T-helper 9 cell (primary cell): ENCODE measurements at places on chromosomes 11 and 22.

GRCh38 chr11:69195824-69196782 is 40.4 kb downstream of the SMIM38 start:
- DNase-seq: no peak

- no peak for DNase-seq
Observed at GRCh38 chr11:97615546-97615945, 1225.7 kb downstream of the JRKL start.

DNA sequence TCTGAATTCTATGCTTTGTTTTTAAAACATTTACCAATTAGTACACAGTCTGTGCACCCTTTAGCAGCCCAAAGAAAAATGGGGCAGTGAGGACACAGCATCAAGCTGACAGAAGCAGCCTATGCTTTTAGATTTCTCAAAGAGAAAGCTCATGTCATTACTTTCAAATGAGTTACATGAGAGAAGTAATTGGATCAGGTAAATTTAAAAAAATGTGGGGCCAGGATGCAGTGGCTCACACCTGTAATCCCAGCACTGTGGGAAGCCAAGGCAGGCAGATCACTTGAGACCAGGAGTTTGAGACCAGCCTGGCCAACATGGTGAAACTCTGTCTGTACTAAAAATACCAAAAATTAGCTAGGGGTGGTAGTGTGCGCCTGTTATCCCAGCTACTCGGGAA is 57.7 kb downstream of the APOL5 start:
- no peak for DNase-seq

- no peak for DNase-seq
Observed at GRCh38 chr11:100638648-100639047, 48.4 kb upstream of the ARHGAP42 start.

GRCh38 chr11:70580036-70580805 is 181.9 kb downstream of the CTTN start:
- no peak for DNase-seq

DNA sequence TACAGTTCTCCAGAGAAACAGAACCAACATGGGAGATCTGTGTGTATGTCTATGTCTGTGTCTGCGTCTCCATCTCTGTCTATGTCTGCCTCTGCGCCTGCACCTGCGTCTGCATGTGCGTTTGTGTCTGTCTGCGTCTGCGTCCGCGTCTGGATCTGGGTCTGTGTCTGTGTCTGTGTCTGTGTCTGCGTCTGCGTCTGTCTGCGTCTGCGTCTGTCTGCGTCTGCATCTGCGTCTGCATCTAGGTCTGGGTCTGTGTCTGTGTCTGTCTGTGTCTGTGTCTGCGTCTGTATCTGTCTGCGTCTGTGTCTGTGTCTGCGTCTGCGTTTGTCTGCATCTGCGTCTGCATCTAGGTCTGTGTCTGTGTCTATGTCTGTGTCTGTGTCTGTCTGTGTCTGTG is 88.4 kb upstream of the SLC22A12 start:
- no peak for DNase-seq

- no peak for DNase-seq
Observed at GRCh38 chr22:30261134-30261533, 5.5 kb downstream of the OSM start.

DNA sequence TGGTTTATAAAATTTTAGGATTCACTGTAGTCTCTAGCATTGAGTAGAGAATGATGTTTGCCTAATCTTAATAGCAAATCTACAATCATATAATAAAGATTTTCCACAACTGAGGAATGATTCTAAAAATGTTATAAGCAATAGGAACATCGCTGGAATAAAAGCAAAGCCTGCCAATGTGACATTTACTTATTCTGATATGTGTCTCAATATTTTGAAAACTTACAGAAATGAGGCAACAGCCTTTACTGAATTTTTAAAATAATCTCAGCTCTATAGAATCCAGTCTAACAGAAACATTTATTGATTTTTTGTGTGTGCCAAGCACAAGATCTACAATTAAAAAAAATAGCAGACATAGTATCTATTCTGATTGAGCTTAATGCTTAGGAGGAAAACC is 303.7 kb upstream of the CCDC179 start:
- DNase-seq: no peak

GRCh38 chr11:111996129-111996528 is 29.1 kb upstream of the DLAT start:
- DNase-seq: no peak

DNA sequence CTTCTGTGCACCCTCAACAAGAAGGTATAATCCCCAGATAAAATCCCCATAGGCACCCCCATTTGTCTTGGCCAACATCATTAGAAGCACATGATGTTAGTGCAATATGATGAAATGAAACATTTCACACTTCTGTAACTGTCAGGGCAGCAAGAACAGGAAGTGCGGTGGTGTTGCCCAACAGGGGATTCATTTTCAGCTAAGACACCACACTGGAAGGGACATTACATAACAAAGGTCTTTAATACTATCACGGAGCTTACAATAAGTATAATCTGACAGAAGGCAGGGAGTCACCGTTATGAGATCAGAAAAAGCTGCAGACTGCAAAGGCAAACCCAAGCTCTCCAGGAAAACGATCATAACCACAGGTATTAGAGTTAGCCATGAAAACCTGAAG is 2.0 kb downstream of the OR52W1 start:
- no peak for DNase-seq

DNA sequence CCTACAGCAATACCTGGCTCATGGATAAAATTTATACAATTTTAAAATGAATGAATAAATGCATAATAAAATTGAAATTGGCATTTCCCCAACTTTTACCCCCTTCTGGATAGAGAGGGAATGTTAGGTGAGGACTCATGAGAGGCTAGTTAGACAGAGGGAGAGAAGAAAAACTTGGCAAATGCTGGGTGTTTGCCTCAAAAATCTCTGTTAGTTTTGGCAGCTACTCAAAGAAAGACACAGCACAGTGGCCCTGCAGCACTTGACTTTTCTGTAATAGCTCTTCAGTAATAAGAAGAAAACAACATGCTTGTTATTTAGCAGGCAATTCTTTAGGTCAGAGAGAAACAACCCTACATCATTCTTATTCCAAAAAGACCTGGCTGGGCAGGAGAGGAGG is 20.7 kb upstream of the IZUMO1R start:
- no peak for DNase-seq

DNA sequence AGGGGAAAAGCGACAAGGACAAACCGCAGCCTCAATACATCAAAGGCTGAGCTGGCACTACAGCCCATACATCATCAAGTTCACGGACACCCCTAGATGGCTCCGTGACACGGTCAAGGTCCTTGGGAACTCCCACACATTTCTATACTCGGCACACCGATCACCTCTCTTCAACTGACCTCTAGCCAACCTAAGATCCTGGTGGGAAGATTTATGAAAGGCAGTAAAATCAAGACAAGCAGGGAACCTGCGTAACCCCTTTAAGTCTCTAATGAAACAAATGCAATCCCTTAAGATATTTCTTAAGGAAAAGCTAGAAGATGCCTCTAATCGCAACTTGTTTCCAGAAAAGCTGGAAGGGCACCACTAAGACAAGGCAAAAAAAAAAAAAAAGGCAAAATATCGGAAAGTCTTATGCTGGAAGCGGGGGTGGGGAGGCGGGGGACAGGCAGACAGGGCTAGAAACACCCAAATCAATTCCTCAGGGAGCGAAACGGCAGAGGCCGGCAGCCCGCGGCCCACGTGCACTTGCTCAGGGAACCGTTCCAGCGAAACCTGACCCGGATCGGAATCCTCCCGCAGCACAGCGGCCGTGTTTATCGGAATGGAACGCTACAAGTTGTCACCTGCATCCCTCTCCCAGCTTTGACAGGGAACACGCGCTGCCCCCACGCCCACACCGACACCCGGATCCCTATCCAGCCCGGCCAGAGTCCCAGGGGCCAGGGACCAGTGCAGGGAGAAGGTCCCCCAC is 1.4 kb downstream of the ARHGAP20 start:
- no peak for DNase-seq

DNA sequence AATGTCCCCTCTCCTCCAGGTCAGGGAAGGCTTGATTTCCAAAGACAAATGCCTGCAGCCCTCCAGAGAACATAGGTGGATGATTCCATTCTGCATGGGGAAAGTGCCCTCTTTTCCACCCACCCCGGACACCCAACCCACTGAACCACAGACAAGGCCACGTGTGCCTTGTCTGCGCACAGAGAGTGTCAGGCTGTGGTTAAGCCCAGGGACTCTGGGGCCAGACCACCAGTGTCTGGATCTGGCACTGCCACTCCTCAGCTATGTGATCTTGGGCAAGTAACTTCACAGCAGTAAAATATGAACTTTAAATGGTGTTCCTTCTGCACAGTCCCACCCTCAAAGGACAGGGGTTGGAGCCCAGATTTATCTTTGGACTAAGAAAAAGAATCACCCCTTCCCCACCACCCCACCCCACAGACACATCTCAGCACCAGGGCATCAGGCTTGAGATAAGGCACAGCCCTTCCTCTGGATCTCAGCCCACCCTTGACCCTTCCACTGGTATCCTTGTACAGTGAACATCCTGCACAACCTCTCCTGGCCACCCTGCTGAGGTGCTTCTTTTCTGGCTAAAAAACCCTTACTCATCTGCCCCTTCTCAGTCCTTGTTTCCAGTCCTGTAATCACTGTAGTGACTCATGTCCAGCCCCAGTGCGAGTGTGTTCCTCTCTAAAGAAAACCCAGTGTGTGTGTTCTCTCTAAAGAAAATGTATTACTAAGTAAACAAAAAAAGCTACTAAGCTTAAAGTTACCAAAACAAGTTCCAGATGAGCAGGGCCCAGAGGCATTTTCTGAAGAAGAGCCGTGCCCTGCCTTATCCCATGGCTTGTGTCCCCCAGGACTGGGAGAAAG is 1.9 kb upstream of the PTGDR2 start:
- no peak for DNase-seq

DNA sequence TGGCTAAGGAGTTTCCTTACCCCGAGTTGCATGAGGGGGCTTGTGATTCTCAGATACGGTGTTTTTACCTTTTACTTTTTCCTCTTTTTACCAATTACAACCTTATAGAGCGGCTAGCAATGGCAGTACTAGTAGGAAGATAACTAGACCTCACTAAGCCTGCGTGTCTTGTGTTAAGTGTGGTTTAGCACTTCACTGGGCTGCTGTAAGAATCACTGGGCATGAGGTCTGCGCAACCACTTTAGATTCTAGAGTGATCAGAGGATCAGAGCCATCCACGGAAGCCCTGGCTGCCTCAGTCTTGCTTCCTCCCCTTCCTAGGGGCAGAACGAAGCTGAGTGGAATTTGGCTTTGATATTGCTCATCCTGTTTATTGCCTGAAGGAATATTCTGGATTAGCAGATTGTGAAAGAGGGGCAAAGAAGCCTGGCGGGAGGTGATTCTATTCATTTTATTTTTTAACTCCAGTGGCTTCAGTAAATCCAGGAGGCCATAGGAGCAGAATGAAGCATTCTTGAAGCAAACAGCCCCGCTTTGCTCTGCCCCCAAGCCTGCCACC is 88.5 kb downstream of the GRAMD1B start:
- DNase-seq: no peak

DNA sequence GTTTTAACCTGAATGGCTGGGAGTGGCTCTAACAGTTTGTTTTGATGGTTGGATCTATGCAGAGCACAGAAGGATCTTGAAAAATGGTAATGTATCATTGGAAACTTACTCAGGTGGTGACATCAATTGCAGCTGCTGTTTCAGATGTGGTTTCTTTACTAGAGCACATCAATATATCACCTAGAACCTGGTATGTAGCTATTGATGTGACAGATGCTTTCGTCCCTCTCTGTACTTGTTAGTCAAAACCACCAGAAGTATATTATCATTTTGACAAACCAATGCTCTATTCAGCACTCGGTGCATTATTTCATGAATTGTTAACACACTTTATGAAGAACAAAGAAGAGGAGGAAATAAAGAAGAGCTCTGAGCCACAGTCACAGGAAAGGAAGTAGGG is 26.6 kb upstream of the SCN3B start:
- no peak for DNase-seq

- no peak for DNase-seq
Observed at GRCh38 chr11:5088556-5088955, 19.2 kb downstream of the OR52E1 start.

- DNase-seq: no peak
Observed at GRCh38 chr22:38925571-38926041, 31.8 kb upstream of the APOBEC3A start.

DNA sequence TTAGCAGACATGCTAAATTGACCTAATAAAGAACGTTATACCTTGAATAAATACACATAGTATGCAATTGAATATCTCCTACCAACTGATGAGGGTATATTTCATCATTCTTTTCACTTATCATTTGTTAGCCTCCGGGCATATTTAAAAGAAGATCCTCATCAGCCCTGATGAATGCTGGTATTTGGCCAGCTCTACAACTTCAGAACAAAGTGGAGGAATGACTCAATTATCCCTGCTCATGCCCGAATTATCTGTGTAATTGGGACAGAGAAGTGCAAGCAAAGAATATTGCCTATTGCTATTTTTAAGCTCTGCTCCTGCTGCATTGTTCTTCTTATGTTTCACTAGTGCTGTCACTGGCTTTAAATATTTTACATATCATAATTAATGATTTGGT is 622.1 kb downstream of the METTL15 start:
- no peak for DNase-seq

GRCh38 chr11:36976741-36977140 is 378.7 kb upstream of the RAG2 start:
- no peak for DNase-seq

GRCh38 chr11:59164028-59164427 is 7.9 kb upstream of the DTX4 start:
- no peak for DNase-seq

GRCh38 chr11:113626736-113627135 is 79.4 kb downstream of the TMPRSS5 start:
- no peak for DNase-seq

GRCh38 chr22:37912171-37912570 is 6.1 kb downstream of the MICALL1 start:
- DNase-seq: no peak

- DNase-seq: no peak
Observed at GRCh38 chr11:93484716-93485115, 58.5 kb downstream of the SMCO4 start.

GRCh38 chr11:36029616-36030015 is 85.8 kb downstream of the LDLRAD3 start:
- no peak for DNase-seq

DNA sequence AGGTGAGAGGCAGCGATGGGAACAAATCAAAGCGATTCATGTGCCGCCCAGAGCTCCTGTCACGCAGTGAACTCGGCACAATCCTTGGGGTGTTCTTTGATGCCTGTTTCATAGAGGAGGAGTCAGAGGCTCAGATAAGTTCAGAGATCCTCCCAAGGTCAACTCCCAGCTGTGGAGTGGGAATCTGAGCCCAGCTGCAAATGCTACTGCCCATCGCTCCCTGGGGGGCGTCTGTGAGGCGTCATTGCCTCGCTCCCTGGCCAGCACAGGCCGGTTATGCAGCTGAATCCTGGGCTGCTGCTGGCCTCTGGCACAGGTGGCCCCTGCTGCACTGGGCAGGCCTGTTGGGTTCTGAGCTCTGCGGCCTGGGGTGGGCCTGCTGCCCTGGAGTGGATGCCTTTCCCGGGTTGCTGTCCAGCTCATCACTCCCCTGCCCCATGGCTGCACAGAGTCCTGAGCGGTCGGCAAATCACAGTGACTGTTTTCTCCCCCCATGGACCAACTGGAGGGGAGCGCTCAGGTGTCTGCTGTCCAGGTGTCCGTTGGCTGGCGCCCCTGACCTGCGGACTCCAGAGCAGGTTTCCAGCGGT is 36.3 kb upstream of the SHISAL1 start:
- no peak for DNase-seq
